ENCODE measurements at places on chromosomes 7 and 10. TPM values are rescaled to one million over a fixed set of nuclear protein-coding genes. Genes with fewer than 3 reads are reported as not detected.

- no peak for DNase-seq
Measured at GRCh38 chr10:93309062-93309461, 173.1 kb downstream of the MYOF start.

The DGKI gene
- total RNA-seq: 19.4 TPM

DNA sequence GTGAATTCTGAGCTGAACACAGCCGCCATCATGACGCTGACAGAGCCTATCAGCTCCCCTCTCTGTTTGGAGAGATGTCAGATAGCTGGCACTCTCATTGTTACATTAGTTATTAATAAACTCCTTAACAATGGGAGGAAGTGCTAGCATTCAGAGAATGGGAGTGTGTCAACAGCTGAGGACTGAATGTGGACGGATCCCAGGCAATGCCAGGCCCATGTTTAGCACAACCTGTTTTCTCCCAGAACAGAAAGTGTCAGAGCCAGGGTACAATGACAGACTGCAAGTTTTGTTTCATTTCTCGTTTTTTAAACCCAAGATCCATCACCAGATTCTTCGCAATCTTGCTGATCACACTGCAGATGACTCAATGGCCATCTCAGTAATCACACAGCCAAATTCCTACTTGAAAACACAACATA lies 99.6 kb downstream of the PRPF18 start:
- no peak for DNase-seq

GRCh38 chr7:116337800-116338199 lies 127.5 kb downstream of the TES start:
- no peak for DNase-seq

GRCh38 chr7:157657741-157658740 lies 321.2 kb downstream of the DNAJB6 start:
- DNase-seq: no peak

- DNase-seq: no peak
Measured at GRCh38 chr7:37915438-37915837, 1.2 kb downstream of the SFRP4 start.

- no peak for DNase-seq
Measured at GRCh38 chr10:43256531-43257346, 10.1 kb downstream of the RASGEF1A start.

- DNase-seq: no peak
Measured at GRCh38 chr7:37048674-37049073, 324.4 kb upstream of the AOAH start.

The GBX1 gene
- not detected for total RNA-seq

DNA sequence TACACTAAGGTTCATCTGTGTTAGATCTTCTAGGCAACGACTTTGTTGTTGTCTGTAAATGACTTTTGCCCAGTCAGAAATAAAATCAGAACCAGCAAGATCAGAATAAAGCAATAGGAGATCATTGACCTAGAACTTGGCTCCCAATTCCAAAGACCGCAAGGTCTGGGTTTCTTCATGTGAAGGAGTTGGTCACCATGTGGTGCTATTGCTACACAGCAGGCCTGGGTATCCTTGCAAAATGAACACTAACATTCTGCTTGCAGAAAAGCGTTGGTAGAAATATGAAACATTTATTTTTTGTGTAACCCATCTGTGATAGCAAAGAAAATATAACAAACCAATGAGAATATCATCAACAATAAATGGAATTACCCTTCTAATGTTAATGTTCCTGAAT lies 831.0 kb downstream of the NXPH1 start:
- no peak for DNase-seq

DNA sequence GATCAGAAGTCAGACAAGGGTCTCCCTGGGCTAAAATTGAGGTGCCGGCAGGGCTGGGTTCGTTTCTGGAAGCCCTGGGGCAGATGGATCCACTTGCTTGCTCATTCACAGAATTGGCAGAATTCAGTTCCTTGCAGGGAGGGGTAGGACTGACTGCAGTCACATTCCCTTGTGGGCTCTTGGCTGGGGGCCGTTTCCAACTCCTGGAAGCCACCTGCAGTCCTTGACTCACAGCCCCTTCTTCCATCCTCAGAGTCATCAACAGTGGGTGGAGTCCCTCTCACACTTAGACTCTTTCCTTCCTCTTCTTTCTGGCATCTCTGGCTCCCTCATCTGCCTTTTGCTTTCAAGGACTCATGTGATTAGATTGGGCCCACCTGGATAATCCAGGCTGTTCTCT lies 54.6 kb upstream of the NANOS1 start:
- DNase-seq: no peak

DNA sequence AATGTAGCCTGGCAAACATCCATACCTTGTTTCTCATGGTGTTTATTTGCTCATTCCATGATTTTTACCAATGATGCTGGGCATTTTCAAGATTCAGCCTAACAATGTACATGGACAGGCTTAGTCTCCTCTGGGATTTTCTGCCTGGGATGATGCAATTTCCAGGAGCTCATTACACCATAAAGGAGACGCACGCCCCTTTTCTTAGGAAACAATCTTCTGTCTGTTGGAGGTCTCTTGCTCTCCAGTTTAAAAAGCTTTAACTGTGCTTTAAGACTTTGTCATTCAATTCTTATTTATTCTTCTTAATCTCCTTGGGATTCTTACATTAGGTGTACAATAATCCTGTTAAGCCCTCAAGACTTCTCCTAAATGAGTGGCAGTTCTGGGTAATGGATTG lies 150.3 kb upstream of the NRP1 start:
- no peak for DNase-seq

GRCh38 chr10:73873838-73874215 lies 528 bp downstream of the CAMK2G start:
- DNase-seq: peak; percentile 53

The TAS2R41 gene
- not detected for total RNA-seq

DNA sequence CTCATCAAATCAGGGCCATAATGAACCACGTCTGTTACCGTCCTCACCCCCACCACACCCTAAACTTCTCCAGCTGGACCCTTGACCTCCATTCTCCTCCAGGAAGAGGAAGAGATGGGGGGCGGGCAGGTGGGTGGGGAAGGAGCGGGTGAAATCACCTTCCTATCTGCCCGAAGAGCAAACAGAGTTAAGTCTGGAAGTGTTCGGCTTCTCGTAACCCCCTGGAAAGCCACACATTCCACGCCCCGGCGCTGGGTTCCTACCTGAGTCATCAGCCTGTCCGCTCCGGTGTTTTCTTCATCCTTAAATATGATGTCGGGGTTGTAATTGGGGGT lies 736 bp downstream of the SHH start:
- DNase-seq: no peak

The MYO1G gene
- total RNA-seq: 0.54 TPM

DNA sequence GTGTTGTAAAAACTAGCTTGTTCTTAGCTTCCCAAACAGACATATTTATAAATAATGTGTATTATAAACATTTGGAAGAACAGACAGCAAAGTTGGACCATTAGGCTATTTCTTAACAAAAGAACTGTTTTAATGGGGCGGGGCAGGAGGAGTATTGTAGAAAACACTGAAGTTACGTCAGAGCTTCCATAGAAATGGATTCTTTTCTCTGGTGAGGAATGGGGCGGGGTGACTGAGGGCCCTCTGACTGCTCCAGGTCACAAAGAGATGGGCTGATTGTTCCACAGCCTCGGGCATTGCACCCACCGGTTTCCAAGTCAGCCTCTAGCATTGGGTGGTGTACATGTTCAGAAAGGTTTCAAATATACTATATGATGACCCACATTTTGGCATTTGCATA lies 36.8 kb upstream of the ADAM12 start:
- DNase-seq: no peak

GRCh38 chr10:31179091-31179680 lies 139.8 kb upstream of the ZEB1 start:
- no peak for DNase-seq

The RRP12 gene
- total RNA-seq: 26.8 TPM

Data from glutamatergic neuron (in vitro differentiated cells).